ENCODE measurements at places on chromosomes 16 and 17.
A peak's percentile ranks its signal among the peaks of the same experiment; 100 is the strongest.

GRCh38 chr17:74447628-74448159 lies 15.8 kb downstream of the GPRC5C start:
- H3K27ac ChIP-seq: no peak overlapping the region
- H3K4me1 ChIP-seq: peaks cover 38% of the 10 kb centered on the region
- peaks cover 27% of the 10 kb centered on the region for H3K27me3 ChIP-seq
- no peak overlapping the region for H3K4me3 ChIP-seq
- H3K36me3 ChIP-seq: peaks cover 4% of the 10 kb centered on the region

DNA sequence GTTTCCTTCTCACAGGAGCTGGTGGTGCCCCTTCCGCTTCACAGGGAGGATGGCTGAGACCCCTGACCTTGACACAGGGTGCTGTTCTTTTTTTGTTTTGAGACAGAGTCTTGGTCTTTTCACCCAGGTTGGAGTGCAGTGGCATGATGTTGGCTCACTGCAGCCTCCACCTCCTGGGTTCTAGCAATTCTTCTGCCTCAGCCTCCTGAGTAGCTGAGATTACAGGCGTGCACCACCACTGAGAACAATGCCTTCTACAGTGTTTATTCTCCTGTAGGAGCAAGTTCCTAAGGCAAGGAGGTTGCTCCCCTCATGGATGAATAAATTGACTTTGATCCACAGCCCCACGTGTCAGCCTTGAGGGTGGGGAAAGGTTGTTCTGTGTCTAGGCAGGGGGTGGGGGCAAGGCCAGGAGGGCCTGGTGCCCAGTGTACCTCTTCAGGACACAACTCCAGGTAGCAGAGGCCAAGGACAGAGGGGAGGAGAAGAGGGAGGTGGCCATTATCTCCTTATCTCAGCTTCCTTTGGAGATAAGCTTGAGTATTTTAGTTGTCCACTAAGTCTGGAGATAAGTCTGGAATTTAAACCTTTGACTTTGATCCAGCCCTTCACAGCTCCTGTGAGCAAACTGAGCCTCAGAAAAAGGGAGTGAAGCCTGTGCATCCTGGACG lies 159.4 kb downstream of the SEC14L1 start:
- H3K4me1 ChIP-seq: peaks cover 17% of the 10 kb centered on the region
- H3K27me3 ChIP-seq: peaks cover 4% of the 10 kb centered on the region
- H3K27ac ChIP-seq: no peak overlapping the region
- no peak overlapping the region for H3K4me3 ChIP-seq

- H3K4me3 ChIP-seq: no peak overlapping the region
- no peaks in the 10 kb centered on the region for H3K36me3 ChIP-seq
- DNase-seq: no peak
These were observed 183.6 kb downstream of the MAP2K6 start for GRCh38 chr17:69597898-69598692.

DNA sequence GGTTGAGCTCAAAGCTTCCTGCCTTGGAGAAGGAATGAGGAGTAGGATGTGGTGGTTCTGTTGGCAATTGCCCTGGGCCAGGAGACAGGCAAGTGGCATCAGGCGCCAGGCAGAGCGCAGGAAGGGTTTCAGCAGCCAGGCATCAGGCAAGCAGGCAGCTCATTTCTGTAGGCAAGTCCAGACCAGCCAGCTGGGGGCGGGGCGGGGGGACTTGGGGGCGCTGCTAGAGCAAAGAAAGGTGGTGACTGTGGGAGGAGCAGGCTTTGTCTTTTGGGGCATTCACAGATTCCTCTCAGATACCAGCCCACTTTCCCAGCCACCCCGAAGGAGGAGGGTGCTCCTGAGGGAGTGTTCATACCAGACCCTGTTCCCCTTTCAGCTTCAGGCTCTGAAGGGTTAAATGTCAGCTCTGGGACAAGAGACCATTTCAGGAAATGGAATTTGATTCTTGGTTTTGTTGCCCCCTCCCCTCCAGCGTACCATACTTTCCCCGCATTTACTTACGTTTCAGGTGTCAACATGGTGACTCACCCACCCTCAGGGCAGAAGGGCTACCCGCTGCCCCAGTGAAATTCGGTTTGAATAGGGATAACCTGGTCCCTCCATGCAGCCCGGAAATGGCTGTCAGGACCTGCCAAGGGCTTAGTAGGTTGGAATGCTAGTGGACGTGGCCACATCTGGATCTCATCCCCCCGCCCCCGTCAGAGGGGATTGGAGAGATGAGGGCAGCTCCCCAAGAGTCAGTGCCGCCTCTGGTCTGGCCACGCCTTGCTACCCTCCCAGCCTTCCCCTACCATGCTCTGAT lies 13.2 kb downstream of the NGFR start:
- no peak for DNase-seq
- H3K4me3 ChIP-seq: no peak overlapping the region
- H3K36me3 ChIP-seq: no peaks in the 10 kb centered on the region
- H3K27ac ChIP-seq: no peak overlapping the region

- DNase-seq: no peak
- H3K4me1 ChIP-seq: no peaks in the 10 kb centered on the region
- H3K4me3 ChIP-seq: no peak overlapping the region
- H3K27ac ChIP-seq: no peak overlapping the region
- peaks cover 41% of the 10 kb centered on the region for H3K27me3 ChIP-seq
These were observed 149.4 kb upstream of the HS3ST3A1 start for GRCh38 chr17:13750816-13751793.

DNA sequence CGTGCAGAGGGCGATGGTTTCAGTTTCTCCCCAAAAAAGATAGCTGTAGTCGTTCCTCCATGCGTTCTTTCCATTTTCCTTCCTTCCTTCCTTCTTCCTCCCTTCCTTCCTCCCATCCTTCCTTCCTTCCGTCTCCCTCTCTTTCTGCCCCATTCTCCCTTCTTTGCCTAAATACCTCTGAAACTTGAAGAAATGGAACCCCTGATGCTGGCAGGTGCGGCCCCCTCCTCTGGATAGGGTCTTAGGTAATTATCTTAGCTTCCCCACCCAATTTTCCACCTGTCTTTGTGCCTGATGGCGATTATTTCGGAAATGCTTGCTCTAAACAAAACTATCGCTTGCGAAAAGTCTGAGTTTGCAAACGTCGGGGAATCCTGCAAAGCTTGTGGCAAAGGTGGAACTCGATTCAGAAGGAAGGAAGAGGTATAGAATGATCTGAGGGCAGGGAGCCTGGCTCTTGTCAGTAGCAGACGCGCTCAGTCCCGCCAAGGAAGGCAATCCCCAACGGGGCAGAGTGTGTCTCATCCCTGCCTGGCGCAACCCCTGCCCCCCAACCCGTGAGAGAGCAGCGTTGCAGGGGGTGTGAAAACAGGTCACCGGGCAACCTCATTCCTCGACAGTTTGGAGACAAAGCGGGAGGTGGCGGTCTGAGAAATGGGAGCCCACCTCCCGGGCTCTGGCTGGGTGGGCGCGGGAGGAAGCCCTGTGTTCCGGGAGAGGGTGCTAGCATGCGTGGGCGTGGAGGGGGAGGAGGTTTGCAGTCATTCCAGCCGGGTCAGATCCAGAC lies 2.9 kb upstream of the CBX8 start:
- peaks cover 55% of the 10 kb centered on the region for H3K27me3 ChIP-seq
- DNase-seq: no peak
- H3K4me3 ChIP-seq: peak overlapping the region; percentile 66
- peaks cover 35% of the 10 kb centered on the region for H3K4me1 ChIP-seq
- H3K27ac ChIP-seq: peak overlapping the region; percentile 95

GRCh38 chr16:24430954-24431760 lies 108.2 kb upstream of the RBBP6 start:
- no peaks in the 10 kb centered on the region for H3K4me1 ChIP-seq
- H3K36me3 ChIP-seq: no peaks in the 10 kb centered on the region
- no peak overlapping the region for H3K27ac ChIP-seq
- no peak for DNase-seq
- H3K4me3 ChIP-seq: no peak overlapping the region
- H3K27me3 ChIP-seq: peaks cover 49% of the 10 kb centered on the region

GRCh38 chr17:78252111-78252634 lies 20.7 kb downstream of the TMEM235 start:
- DNase-seq: peak; percentile 35
- H3K4me1 ChIP-seq: peaks cover 28% of the 10 kb centered on the region
- H3K4me3 ChIP-seq: no peak overlapping the region
- H3K27ac ChIP-seq: no peak overlapping the region
- H3K27me3 ChIP-seq: no peaks in the 10 kb centered on the region

GRCh38 chr17:79406316-79406715 lies 204.5 kb downstream of the RBFOX3 start:
- H3K4me3 ChIP-seq: no peak overlapping the region
- H3K27me3 ChIP-seq: peaks cover 54% of the 10 kb centered on the region
- H3K36me3 ChIP-seq: no peaks in the 10 kb centered on the region
- DNase-seq: no peak
- H3K27ac ChIP-seq: no peak overlapping the region
- H3K4me1 ChIP-seq: peaks cover 7% of the 10 kb centered on the region

DNA sequence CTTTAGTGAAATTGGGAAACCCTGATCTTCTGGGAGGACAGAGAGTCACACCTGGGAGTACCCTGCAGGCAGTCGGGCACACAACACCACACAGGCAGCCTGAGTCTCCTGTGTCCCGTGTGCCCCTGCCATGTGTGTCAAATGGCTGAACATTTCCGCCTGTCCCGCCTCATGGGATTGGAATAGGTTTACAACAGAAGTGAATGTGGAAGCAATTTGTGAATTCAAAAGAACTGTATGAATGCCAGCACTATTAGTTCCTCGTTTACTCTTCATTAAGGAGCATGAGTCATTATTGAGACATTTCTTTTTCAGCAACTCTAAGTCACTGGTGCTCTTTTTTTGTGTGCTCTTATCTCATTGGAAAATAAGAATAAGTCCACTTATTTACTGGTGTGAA lies 226.5 kb downstream of the PMP22 start:
- peaks cover 7% of the 10 kb centered on the region for H3K27me3 ChIP-seq
- H3K4me3 ChIP-seq: no peak overlapping the region
- no peak for DNase-seq
- H3K4me1 ChIP-seq: no peaks in the 10 kb centered on the region
- H3K27ac ChIP-seq: no peak overlapping the region

DNA sequence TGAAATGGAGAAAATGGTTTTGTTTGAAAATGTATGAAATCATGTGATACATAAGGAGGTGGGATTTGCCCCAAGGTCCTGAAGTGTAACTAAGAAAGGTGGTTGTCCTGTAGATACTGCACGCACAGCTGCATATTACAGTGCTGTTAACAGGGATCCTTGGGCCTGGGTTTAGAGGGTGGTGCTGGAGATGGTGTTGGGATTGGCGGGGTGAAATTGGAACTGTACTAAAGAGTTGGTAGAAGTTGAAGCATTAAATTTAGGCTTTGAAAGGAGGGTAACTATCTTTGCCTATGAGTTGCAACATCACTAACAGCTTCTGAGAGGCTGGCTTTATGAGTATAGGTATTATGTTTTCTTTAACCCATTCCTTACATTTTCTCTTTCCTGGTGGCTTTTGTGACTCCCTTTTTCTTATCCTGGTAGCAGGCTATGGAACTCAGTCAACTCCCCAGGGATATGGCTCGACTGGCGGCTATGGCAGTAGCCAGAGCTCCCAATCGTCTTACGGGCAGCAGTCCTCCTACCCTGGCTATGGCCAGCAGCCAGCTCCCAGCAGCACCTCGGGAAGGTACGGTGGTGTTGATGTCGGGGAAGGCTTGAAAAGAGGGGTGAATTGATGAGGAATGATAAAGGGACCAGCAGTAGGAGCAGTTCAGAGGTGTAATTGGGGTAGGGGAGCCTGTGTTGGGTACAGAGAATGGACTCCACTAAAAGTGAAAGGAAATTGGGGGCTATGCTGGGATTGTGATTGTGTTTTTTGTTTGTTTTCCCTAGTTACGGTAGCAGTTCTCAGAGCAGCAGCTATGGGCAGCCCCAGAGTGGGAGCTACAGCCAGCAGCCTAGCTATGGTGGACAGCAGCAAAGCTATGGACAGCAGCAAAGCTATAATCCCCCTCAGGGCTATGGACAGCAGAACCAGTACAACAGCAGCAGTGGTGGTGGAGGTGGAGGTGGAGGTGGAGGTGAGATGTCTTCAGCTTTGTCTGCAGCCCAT lies 3.8 kb downstream of the FUS start:
- H3K27me3 ChIP-seq: no peaks in the 10 kb centered on the region
- DNase-seq: no peak
- peak overlapping the region; percentile 86 for H3K27ac ChIP-seq
- H3K4me3 ChIP-seq: peak overlapping the region; percentile 52
- H3K36me3 ChIP-seq: peaks cover 69% of the 10 kb centered on the region
- H3K4me1 ChIP-seq: peaks cover 47% of the 10 kb centered on the region

- peaks cover 2% of the 10 kb centered on the region for H3K4me1 ChIP-seq
- H3K36me3 ChIP-seq: no peaks in the 10 kb centered on the region
- peaks cover 37% of the 10 kb centered on the region for H3K27me3 ChIP-seq
- no peak overlapping the region for H3K4me3 ChIP-seq
These were observed 5.7 kb upstream of the SLC4A1 start for GRCh38 chr17:44273607-44274006.

- H3K4me1 ChIP-seq: peaks cover 37% of the 10 kb centered on the region
- no peaks in the 10 kb centered on the region for H3K27me3 ChIP-seq
- peaks cover 53% of the 10 kb centered on the region for H3K36me3 ChIP-seq
- peak overlapping the region; percentile 79 for H3K27ac ChIP-seq
- DNase-seq: no peak
- no peak overlapping the region for H3K4me3 ChIP-seq
These were observed 23.1 kb upstream of the DHRS13 start for GRCh38 chr17:28925912-28926365.

DNA sequence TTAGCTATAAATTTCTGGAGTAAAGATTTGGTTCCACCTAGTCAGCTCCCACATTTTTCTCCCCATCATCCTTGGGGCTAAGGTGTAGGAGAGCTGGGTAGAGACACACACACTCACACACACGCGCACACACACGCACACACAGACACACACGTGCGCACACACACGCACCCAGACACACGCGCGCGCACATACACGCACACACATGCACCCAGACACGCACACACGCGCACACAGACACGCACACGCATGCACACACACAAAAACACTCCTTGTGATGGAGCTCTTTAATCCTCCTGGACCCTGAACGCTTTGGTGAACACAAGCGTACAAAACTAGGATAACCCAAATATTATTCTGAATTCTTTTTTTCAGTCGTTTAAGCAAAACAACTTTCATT lies 253.6 kb downstream of the C16orf95 start:
- no peak overlapping the region for H3K27ac ChIP-seq
- H3K4me3 ChIP-seq: no peak overlapping the region
- peaks cover 48% of the 10 kb centered on the region for H3K27me3 ChIP-seq
- peaks cover 7% of the 10 kb centered on the region for H3K4me1 ChIP-seq

- DNase-seq: no peak
- peaks cover 41% of the 10 kb centered on the region for H3K27me3 ChIP-seq
- no peaks in the 10 kb centered on the region for H3K4me1 ChIP-seq
- H3K27ac ChIP-seq: no peak overlapping the region
These were observed 20.2 kb upstream of the RBFOX3 start for GRCh38 chr17:79630821-79631639.

All from stimulated activated naive B cell treated with anti-CD40 and anti-IgM and Interleukin-4, amounts not matched to agents 10 μg/mL and 1 μg/mL and 100 μg/mL, for 72 hours (primary cell).